ENCODE measurements at places on chromosomes 16 and 17.

DNA sequence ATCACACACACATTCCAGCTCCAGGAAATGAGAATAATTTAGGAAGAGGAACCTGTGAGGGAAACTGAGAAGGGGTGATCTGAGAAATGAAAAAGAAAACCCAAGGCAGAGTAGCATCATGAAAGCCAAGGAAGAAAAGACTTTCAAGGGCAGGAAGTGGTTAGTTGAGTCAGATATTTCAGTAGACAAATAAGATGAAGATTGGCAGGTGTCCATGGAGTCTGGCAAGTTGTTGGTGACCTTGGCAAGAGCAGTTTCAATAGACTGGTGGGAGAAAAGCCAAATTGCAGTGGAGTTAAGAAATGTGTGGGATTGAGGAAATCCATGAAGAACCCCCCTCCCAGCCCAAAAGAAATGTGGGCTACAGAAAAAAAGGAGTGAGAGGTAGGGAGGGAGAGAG lies 10.7 kb downstream of the GNAO1 start:
- peak; percentile 58 for DNase-seq

DNA sequence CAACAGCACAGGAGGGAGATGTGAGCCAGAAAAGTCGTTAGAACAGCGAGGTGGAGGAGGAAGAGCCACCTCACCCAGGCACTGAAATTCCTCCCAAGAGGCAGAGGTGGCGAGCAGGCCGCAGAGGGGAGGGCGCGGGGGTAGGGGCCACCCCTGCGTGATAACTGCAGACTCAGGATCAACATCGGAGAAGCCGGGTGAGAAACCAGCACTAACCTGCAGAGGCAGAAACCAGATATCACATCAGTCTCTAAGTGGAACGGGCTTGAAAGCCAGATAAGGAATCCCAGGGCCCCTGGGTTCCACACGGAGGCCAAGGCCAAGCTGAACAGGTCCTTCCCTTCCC lies 39.4 kb upstream of the ZC3H18 start:
- no peak for DNase-seq

DNA sequence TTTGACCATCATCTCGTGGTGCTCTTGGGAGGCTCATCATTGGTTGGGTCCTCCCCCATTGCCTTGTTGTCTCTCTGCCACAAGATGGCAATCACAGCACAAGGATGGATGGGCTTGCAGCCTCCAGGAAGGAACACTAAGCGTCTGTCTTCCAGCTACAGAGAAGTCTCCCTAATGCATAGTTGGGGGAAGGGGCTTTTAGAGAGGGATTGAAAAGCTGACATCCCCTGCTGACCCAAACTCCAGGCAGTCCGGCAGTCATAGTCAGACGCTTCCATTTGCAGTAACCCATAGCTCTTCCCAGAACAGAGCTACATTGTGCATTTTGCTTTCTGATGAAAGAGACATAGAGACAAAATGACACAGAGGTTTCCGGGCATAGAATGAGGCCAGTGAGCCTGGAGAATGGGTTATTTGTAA lies 111.4 kb downstream of the UTP18 start:
- peak; percentile 74 for DNase-seq

- DNase-seq: peak; percentile 47
Observed at GRCh38 chr16:30637944-30638343, 12.8 kb upstream of the PRR14 start.

Data from lung (tissue), 17 donors.